NCI-H187 treated with DMSO at 0.1 percent for 48 hours (cell line): ENCODE measurements at places on chromosomes 1 and 21.

- DNase-seq = no peak
Measured at GRCh38 chr1:24898152-24898908, 31.7 kb downstream of the RUNX3 start.

- DNase-seq = no peak
Measured at GRCh38 chr21:40639616-40640194, 207.3 kb downstream of the DSCAM start.

- no peak for DNase-seq
Measured at GRCh38 chr21:29673096-29673610, 266.6 kb downstream of the GRIK1 start.

- DNase-seq = no peak
Measured at GRCh38 chr1:109935451-109935900, 24.8 kb downstream of the CSF1 start.

GRCh38 chr21:46284077-46284644 is 1.2 kb downstream of the MCM3AP start:
- no peak for DNase-seq

DNA sequence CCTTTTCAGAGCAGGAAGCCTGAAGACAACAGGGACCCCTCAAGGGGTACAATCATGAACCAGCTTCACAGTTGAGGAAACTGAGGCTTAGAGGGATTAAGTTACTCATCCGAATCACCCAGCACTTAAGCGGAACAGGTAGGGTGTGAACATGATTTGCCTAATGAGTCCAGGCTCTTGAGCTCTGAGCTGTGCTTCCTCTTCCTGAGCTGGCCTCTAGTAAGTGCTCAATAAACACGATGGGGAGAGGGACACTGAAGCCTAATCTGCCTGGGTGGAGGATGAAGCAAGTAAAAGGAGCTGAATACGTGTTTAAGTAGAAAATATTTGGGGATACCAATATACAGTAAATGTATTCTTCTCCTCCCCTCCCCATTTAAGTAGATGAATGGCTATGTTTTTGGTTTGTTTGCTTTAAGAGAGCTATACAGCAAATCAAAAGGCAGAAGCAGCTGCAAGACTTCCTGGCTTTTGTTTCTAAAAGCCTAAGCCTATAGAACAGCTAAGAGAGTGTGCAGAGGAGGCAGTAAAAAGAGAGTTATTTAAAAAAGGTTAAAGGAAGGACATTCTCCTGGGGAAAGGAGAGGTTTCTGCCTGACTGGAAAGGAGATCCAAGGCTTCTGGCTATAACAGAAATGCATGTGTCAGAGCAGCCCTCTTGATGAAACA is 20.5 kb downstream of the STPG1 start:
- no peak for DNase-seq

DNA sequence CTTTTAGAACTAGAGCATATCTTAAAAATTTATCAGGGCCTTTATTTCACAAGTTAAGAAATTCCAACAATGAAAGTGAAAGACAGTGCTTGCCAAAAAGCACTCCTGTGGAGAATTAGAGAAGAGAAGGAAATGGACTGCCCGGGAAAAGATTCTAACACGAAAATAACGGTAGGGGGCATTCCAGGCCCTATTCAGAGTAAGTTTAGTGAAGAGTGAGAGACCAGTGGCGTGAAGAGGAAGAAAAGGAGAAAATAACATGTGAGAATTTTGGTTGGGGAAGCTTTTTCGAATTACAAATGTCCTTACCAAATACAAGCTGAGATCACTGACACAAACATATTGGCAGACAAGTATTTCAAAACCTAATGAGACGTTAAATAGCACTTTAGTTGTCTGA is 38.4 kb upstream of the RBM34 start:
- DNase-seq = no peak

DNA sequence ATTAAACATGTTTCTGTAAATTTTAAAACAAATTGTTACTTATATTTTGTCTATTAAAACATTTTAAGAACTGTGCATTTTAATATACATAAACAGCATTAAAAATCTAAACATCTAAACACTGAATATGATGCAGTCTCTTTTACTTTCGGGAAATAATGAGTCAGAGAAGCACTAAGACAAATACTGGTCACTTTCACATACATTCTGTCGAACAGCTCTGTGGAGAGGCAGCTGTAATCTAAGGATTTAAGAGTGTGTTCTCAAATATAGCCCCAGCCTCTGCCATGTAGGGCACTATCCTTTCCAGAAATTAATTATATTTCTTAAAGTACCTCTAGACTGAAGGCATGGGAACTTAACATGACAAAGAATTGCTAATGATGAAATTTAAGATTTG is 89.6 kb upstream of the PTGFR start:
- DNase-seq = no peak

DNA sequence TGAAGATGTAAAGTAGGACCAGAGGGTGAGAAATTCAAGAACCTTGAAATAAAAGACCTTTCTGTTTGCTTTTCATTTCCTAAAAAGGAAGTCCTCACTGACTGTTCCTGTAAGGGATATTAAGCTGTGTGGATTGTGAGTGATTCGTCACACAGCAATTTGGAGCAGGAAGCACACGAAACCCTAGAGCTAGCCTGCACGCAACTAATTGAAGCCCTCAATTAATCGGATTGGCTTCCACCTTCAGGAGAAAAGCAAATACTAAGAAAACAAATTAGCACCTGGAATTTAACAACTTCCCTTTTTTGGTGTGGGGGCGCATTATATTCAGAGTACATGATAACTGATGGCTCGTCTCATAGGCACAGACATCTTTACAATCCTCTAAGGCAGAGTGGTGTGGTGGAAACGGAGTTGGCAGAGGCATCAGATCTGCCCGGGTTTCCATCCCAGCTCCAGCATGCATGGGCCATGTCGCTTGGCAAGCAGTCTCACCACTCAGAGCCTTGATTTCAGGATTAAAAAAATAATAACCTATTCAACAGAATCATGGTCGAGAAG is 95.2 kb downstream of the KCNJ15 start:
- no peak for DNase-seq

DNA sequence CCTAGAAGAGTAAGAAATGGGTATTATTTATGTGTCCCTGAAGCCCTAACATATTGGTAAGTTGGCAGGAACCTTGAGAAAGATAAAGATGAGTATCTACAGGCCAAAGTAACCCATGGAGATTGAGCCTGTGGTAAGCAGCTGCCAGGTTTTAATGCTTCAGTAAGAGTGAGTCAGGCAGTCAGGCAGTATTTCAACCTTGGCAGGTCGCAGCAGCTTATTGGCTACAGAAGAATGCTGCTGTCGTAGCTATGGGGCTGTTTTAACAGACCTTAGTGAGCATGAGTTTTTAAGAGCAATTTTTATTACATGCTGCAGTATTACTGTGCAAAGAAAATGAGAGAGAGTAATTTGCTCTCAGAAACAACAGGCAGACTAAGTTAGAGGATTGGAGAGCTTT is 10.3 kb upstream of the SLC30A10 start:
- DNase-seq = no peak

DNA sequence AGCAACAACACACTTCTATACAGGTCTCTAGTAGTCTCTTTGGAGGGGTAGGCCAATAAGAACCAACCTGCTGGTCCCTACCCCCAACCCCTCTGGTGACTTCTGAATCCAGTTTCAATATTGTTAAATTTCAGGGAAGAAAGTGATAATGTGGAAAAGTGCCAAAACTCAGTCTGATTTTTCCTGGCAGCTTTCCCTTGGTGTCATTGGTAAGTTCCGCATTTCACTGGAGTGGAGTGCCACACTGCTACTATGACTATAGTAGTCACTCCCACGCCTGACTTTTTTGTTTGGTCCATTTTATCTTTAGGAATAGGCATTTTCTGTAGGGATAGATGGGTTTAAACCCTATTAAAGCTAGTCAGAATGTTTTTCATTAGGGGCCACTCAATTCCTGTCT is 5.7 kb upstream of the ARID1A start:
- DNase-seq = no peak
